ENCODE measurements at places on chromosomes 3 and 15.
A peak's percentile ranks its signal among the peaks of the same experiment; 100 is the strongest.

DNA sequence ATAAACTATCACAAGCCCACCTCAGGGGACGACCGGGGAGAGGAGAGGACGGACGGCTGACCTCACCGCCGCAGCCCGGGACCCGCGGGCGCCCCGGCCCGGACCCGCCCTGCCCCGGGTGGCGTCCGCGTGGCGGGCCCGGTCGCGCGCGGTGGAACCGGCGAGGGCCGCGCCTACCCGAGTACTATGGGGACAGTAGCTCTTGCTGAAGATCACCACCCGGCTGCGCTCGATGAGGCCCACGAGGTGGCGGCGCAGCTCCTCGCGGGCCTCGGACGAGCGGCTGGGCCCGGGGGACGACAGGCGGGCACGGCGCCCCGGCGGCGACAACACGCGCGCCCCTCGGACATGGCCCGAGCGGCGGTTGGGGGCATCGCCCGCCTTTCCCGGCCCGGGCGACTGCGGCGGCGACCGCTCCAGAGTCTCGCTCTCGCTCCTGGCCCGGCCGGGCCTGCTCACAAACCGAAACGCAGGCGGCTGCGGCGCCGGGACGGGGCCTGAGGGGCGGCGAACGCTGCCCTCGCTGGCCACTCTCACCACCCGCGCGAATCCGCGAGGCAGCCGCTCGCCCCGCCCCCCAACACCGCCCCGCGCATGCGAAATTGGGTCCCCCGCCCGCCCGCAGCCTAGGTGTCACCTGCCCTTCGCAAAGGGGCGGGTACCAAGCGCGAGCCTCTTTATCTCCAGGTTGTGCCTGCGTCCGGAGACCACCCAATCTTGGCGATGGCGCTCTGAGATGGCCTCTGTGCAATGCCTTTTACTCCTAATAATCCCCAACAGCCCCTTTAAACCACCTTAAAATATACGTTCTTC is at the start of gene TXNRD3:
TXNRD3 (minus strand) TSS at position 554 of the 813 bp plus-strand sequence.
- peak; percentile 87 for DNase-seq

DNA sequence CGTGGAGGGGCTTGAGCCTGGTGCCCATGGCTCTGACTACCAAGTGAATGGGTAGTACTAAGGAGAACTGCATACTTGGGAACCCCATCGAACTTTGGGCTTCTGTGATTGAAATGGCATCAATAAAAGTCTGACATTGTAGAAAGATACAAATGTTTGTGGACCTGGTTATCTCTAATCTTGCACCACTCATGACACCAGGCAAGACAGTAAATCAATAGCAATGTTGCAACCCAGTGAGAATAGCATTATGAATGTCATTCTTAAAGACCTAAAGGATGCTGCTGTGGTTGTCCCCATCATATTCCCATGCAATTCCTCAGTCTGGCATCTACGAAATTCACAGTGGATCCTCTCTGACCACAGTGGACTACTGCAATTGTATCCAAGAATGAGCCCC is 233.6 kb upstream of the LYSMD4 start:
- no peak for DNase-seq

DNA sequence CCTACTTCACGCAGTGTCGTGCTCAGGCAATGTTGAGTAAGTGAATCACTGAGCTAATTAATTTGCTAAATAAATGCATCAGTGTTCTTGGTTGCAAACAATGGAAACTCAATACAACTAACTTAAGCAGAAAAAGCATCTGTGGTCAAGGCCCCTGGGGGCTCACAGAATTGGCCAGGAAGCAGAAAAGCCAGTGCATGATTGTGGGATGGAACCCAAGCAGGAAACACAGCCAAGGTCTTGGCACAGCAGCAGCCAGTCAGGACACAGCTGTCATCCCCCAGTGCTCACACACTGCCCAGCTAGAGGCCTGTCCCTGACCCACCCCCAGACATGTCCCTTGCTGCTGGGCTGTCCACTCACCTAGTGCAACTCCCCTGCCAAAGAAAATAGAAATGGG is 85.9 kb downstream of the AQP9 start:
- DNase-seq, result no peak

GRCh38 chr3:186169379-186169778 is 60.5 kb upstream of the ETV5 start:
- no peak for DNase-seq

Data from stimulated activated CD4-positive, alpha-beta T cell treated with anti-CD3 and anti-CD28 coated beads, Interleukin-12 subunit alpha, Interleukin-12 subunit beta, amount 100 ng/mL, for 4 hours (primary cell).